ENCODE measurements at places on chromosomes 2 and 18.

DNA sequence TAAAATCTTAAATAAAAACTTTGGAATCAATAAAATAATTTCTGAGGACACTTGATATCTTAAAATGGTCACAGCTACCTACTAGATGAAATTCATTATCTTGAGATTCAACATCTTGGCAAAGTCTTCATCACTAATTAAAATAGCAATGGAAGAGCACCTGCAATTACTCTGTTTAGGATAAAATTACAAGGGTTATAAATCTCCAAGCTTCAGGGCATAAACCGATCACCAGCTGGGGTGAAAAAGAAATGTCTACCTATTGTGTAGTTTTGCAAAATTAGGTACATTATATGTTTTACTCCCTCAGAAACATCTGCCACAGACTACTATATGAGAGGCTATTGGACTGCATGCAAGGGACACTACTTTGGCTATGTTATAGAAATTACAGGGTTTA is 327.1 kb downstream of the CCDC178 start:
- no peak for DNase-seq

GRCh38 chr2:177545981-177546585 is 153.5 kb downstream of the AGPS start:
- no peak for DNase-seq

DNA sequence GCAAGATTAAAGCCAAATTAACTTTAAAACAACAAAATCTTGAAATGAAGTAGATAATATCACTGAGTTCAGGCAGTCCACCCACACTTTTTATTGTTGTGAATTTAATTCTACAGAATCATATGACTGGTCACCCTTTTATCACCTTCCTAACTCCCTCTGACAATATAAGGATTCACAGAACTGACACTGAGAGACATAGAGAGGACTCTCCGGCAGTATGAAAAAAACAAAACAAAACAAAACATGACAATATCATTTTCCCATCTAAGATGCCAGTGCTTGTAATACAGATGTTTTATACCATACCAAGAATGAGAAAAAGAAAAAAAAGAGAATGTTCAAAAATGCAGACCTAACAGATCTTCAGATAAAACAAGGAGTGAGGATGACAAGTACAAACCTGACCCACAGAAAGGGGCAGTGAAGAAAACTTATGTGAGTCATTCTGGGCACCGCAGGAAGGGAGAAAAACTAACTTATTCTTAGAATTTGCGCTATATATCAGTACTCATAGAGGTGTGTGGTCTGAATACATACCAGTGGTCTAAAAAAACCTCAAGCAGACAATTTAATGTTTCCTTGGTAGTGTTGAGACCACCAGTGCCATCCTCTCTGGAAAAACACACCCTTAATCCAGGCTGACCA is 136.6 kb downstream of the ZAP70 start:
- DNase-seq, result no peak

DNA sequence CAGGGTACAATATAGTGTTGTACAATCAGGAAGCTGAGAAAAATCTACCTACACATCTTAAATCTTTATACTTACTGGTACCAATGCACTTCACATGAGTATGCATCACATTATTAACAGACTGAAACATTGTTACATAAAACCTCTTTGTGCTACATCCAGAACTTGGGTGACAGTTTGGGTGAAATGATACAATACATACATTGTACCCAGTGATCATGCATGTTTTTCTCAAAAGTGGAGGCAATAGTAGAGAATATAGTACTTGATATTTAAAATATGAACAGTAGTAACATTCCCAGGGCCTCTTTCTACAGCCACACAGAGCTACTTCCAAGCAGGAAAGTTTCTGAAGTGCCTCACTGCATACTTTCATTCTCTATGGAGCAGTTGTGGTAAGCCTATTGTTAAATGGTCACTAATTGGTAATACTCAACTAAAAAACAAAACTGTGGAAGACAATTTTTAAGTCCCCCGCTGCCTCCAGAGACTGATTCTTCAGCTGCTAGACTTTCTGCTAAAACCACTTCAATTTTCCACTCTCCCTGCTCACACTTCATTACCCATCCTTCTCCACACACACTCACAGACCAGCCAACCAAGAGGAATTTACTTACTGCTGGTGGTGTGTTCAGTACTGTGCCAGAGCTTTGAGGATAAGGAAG is 22.9 kb upstream of the GRB14 start:
- DNase-seq, result no peak

GRCh38 chr2:23618794-23619530 is 234.0 kb downstream of the KLHL29 start:
- no peak for DNase-seq

GRCh38 chr2:54881759-54882158 is 158.3 kb downstream of the EML6 start:
- DNase-seq, result no peak

GRCh38 chr18:49076654-49077166 is 125.9 kb upstream of the SMAD7 start:
- no peak for DNase-seq

GRCh38 chr2:177908182-177908581 is 164.4 kb downstream of the PDE11A start:
- DNase-seq, result no peak

GRCh38 chr18:79356435-79356834 is 39.3 kb upstream of the NFATC1 start:
- DNase-seq, result no peak

DNA sequence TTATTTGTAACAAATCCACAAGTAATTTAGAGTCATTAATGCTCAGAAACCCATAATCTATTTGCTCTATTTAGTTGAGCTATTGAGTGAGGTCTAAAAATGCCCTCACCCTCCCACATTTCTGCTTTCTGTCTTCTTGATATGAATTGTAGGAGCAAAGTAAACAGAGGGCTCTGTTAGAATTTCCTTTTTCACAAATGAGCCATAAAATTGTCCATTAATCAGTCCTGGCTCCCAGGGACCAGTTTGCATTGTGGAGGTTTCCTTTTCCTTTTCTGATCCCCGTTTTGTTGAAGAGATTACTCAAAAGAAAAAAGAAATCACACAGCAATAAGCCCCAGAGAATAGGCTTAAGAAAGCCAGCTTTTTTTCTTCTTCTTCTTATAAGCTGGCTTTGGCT is 476.7 kb downstream of the EPHA4 start:
- no peak for DNase-seq

Measured in stimulated activated CD4-positive, alpha-beta T cell treated with anti-CD3 and anti-CD28 coated beads, Interleukin-4, amount 100 ng/mL, for 24 hours (primary cell).